Body of pancreas (tissue), 4 donors: ENCODE measurements at places on chromosomes 12 and 14. TPM values are rescaled to one million over a fixed set of nuclear protein-coding genes. Genes with fewer than 3 reads are reported as not detected.

- H3K4me1 ChIP-seq: peaks cover 17% of the 10 kb centered on the region
- H3K27me3 ChIP-seq: no peaks in the 10 kb centered on the region
- no peaks in the 10 kb centered on the region for H3K36me3 ChIP-seq
- H3K4me3 ChIP-seq: no peak overlapping the region
- H3K27ac ChIP-seq: no peak overlapping the region
Measured at GRCh38 chr14:93901813-93902212, 25.3 kb upstream of the FAM181A start.

DNA sequence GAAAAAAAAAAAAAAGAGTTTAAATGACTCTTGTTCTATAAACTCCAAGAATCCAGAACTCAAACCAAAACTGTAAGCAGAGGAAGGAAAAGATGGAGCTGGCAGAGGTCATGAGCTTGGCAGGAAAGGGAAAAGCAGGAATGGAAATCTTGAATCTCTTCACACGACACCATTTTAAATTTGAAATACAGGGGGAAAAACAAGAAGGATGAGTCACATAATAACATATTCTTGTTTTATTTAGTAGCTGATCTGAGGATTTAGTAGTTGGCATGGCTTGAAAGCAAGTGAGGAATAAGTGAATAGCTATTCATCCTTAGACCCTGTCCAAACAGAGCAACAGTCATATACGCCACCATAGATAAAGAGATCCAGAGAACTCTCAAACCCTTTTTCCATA lies 35.0 kb downstream of the EPS8 start:
- no peaks in the 10 kb centered on the region for H3K27me3 ChIP-seq
- H3K27ac ChIP-seq: no peak overlapping the region
- no peaks in the 10 kb centered on the region for H3K4me1 ChIP-seq
- H3K4me3 ChIP-seq: no peak overlapping the region
- H3K36me3 ChIP-seq: no peaks in the 10 kb centered on the region

GRCh38 chr12:20572451-20572850 lies 122.7 kb upstream of the SLCO1C1 start:
- no peak overlapping the region for H3K4me3 ChIP-seq
- DNase-seq: no peak
- no peaks in the 10 kb centered on the region for H3K27me3 ChIP-seq
- H3K36me3 ChIP-seq: no peaks in the 10 kb centered on the region

- H3K4me1 ChIP-seq: no peaks in the 10 kb centered on the region
- no peak overlapping the region for H3K27ac ChIP-seq
- no peak for DNase-seq
- no peak overlapping the region for H3K4me3 ChIP-seq
- H3K27me3 ChIP-seq: no peaks in the 10 kb centered on the region
Measured at GRCh38 chr12:66739940-66740651, 61.2 kb upstream of the GRIP1 start.

DNA sequence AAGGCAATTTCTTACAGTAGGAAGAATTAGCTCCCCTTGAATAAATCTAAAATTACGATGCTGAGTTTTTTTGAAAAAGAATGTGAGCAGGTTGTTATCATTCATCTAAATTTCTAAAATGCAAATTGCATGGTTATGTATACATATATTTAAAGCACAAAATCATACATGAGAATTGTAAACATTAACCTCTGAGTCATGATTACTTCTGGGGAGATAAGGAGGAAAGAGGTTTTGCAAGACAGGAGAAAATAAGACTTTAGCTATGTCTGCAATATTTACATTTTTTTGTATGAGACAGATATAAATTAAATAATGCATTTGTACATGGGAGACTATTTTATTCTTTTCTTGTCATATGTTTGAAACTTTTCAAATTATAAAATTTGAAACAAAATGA lies 72.2 kb downstream of the TSPAN8 start:
- no peak overlapping the region for H3K27ac ChIP-seq
- no peak overlapping the region for H3K4me3 ChIP-seq
- no peaks in the 10 kb centered on the region for H3K27me3 ChIP-seq
- no peaks in the 10 kb centered on the region for H3K4me1 ChIP-seq

- H3K36me3 ChIP-seq: no peaks in the 10 kb centered on the region
- H3K4me3 ChIP-seq: no peak overlapping the region
- no peaks in the 10 kb centered on the region for H3K27me3 ChIP-seq
- H3K4me1 ChIP-seq: no peaks in the 10 kb centered on the region
Measured at GRCh38 chr12:22858849-22859570, 234.0 kb downstream of the ETNK1 start.

DNA sequence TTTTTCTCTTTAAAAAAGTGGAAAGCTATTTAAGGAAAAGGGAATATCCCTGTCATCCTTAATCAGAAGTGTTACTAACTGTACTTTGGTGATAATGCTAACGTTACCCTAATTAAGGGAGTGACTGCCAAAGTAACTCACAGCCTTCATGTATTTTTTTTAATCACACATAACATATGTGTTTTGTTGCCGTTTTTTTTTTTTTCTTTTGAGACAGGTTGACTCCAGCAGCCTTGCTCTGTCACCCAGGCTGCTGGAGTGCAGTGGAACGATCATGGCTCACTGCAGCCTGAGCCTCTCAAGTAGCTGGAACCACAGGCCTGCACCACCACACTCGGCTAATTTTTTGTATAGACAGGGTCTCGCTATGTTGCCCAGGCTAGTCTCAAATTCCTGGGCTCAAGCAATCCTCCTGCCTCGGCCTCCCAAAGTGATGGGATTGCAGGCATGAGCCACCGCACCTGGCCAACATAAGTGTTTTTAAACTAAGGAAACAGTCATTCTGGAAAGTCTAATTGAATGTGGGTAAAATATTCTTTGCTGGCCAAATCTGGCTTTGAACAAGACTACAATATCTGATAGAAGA lies 56.5 kb downstream of the HECTD4 start:
- peaks cover 23% of the 10 kb centered on the region for H3K4me1 ChIP-seq
- no peak overlapping the region for H3K4me3 ChIP-seq
- no peak for DNase-seq
- no peaks in the 10 kb centered on the region for H3K27me3 ChIP-seq

- no peaks in the 10 kb centered on the region for H3K36me3 ChIP-seq
- H3K27me3 ChIP-seq: no peaks in the 10 kb centered on the region
- H3K4me3 ChIP-seq: no peak overlapping the region
- H3K27ac ChIP-seq: no peak overlapping the region
- peak; percentile 20 for DNase-seq
Measured at GRCh38 chr12:3445119-3445978, 45.7 kb upstream of the PRMT8 start.

- H3K4me1 ChIP-seq: peaks cover 21% of the 10 kb centered on the region
- H3K27ac ChIP-seq: no peak overlapping the region
- peak; percentile 68 for DNase-seq
- no peaks in the 10 kb centered on the region for H3K36me3 ChIP-seq
- H3K4me3 ChIP-seq: no peak overlapping the region
Measured at GRCh38 chr12:57621497-57622292, 10.5 kb downstream of the ARHGEF25 start.

- no peak for DNase-seq
- H3K4me1 ChIP-seq: no peaks in the 10 kb centered on the region
- H3K36me3 ChIP-seq: no peaks in the 10 kb centered on the region
- no peak overlapping the region for H3K4me3 ChIP-seq
- H3K27ac ChIP-seq: no peak overlapping the region
- no peaks in the 10 kb centered on the region for H3K27me3 ChIP-seq
Measured at GRCh38 chr12:107661830-107662229, 23.8 kb upstream of the PWP1 start.

DNA sequence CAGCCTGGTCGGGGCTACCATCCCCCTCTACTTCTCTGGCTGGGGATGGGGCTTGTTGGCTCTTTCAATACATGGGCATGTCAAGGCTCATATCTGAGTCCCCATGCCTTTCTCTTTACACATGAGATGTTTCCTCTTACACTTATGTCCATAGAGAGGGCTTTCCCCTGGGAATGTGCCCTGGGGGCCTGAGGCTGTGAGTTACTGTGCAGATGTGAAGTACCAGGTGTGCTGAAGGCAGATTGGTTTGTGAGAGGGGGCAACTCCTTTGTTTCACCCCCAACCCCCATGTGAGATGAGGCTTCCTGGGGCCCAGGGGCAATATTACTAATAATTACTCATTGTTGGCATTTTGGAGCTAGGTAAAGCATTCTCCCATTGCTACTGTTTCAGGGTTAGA lies 32.8 kb downstream of the NRXN3 start:
- no peaks in the 10 kb centered on the region for H3K4me1 ChIP-seq
- H3K27ac ChIP-seq: no peak overlapping the region
- H3K36me3 ChIP-seq: no peaks in the 10 kb centered on the region
- no peaks in the 10 kb centered on the region for H3K27me3 ChIP-seq

- no peak for DNase-seq
- H3K4me3 ChIP-seq: no peak overlapping the region
- no peak overlapping the region for H3K27ac ChIP-seq
Measured at GRCh38 chr12:15928346-15928745, 17.2 kb downstream of the DERA start.

DNA sequence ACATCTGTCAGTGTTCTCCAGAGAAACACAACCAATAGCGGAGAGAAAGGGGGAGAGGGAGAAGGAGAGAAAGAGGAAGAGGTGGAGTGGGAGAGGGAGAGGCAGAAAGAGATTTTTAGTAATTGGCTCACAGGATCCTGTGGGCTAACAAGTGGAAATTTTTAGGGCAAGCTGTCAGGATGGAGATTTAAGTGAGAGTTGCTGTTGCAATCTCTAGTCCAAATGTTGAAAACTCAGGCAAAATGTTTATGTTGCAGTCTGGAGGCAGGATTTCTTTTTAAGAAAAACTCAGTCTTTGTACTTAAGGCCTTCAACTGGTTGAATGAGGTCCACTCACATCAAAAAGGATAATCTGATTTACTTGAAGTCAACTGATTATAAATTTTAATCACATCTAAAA lies 12.5 kb upstream of the GLIPR1L2 start:
- H3K4me1 ChIP-seq: no peaks in the 10 kb centered on the region
- no peak for DNase-seq

- no peaks in the 10 kb centered on the region for H3K36me3 ChIP-seq
- peak overlapping the region; percentile 92 for H3K27ac ChIP-seq
- no peaks in the 10 kb centered on the region for H3K27me3 ChIP-seq
Measured at GRCh38 chr12:51953864-51954263, 2.4 kb downstream of the ACVR1B start.

DNA sequence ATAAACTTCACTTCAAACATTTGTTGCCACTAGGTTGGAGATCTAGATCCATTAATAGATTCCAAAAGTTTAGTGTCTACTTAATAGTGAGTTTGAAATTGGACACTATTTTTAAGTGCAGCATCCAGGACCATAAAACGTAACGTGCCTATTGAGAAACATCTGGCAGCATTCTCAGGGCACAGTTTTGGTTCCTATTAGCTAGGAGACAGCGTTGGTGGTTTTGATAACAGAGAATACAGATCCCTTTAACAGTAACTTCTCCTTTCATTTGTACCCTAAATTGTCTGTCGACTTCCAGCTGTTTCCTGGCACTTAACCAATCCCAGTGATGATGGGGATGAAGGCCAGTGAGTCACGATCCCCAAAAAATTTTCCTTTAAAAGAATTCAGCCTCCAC lies 25.8 kb downstream of the KCNK10 start:
- no peak for DNase-seq
- no peaks in the 10 kb centered on the region for H3K27me3 ChIP-seq
- no peak overlapping the region for H3K4me3 ChIP-seq
- H3K27ac ChIP-seq: no peak overlapping the region
- no peaks in the 10 kb centered on the region for H3K36me3 ChIP-seq

DNA sequence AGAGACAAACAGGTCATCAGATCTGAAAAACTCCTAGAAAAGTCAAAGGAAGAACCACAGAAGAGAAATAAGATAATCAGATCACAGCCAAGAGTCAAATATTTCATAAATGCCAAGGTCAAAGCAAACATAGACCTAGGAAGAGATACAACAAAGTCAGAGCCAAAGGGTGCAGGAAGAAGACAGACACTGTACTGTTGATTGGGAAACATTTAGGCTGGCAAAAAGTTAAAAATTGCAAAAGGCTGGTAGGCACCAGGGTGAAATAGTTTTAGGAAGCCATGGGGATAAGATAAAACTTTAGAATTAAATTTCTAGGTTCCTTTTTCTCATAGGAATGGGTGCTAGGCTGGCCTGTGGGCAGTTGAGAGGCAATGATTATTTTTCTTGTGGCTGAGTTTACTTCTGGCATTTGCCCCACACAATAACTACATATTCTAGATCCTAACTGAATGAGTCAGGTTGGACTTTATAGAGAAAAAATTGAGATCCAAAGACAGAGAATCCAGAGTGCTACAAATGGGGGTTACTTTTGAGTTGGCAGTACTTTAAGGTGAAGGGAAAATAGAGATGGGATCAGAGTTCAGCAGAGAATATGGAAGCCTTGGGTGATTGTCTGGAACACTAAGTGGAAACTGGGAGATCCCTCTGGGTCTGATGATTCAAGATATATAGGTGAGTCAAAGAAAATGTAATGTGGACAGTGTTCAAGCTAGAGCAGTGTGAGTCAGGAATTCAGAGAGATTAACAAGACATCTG lies 215.5 kb downstream of the C12orf50 start:
- no peaks in the 10 kb centered on the region for H3K4me1 ChIP-seq
- H3K27me3 ChIP-seq: no peaks in the 10 kb centered on the region
- H3K4me3 ChIP-seq: no peak overlapping the region
- DNase-seq: no peak
- no peak overlapping the region for H3K27ac ChIP-seq
- H3K36me3 ChIP-seq: no peaks in the 10 kb centered on the region

Gene CLEC9A
- not detected for total RNA-seq

Gene HOXC11
- not detected for total RNA-seq

Gene PTGER2
- not detected for total RNA-seq

Gene CCDC198
- total RNA-seq: 97.8 TPM

Gene ADGRD1
- total RNA-seq: 4.4 TPM
